ENCODE measurements at places on chromosomes 11 and 22.

DNA sequence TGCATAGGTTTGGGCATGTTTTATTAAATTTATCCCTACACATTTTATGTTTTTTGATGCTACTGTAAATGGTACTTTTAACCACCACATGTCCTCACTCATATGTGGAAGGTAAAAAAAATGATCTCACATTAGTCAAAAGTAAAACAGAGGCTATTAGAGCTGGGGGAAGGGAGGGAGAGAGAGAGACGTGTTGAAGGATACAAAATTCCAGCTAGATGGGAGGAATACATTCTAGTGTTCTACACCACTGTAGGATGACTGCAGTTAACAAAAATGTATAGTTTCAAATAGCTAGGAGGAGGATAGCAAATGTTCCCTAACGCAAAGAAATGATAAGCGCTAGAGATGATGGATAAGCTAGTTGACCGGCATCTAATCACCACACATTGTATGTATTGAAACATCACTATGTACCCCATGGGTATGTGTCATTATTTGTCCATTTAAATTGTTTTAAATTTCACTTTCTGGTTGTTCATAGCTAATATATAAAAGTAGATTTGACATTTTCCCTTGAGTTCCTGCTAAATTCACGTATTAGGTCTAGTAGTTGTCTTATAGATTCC lies 9.9 kb upstream of the GNB1L start:
- no peak for DNase-seq

DNA sequence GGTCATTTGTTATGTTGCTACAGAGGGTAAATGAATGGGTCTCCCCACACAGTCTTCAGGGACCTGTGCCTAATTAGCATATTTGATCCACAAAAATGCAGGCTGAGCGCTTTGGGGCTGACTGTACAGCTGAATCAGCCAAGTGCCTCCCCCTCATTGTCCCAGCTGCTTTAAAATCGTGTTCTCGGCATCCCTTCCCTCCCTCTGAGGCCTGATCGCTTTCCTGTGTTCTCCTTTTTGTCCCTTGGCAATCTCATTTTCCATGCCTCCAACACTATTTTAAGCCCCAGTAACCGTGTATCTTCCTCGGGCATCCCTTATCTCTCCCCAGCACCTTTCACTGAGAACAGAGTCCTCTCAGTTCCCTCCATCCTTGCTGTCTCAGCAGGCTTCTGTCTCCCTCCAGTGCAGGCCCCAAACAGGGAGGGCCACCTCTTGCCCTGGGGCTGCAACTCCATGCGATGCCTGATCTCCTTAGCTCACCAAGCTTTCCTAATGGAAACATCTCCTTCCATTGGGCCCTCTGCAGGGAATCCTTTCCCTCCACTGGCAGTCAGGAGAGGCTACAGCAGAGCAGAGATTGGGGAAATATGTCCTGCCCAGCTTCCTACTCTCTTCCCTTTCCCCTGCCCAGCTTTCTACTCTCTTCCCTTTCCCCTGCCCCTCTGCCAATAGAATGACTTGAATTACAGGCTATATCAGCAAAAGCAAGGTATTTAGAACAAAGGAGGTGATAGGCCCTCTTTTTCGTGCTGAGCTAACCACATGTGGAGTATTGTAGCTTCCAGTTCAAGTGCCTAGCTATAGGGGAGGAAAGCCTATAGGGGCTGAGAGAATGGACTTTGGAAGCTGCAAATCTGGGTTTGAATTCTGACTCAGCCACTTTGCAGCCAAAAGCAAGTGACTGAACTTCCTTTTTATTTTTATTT lies 13.8 kb downstream of the UQCR10 start:
- DNase-seq, result peak; percentile 84

DNA sequence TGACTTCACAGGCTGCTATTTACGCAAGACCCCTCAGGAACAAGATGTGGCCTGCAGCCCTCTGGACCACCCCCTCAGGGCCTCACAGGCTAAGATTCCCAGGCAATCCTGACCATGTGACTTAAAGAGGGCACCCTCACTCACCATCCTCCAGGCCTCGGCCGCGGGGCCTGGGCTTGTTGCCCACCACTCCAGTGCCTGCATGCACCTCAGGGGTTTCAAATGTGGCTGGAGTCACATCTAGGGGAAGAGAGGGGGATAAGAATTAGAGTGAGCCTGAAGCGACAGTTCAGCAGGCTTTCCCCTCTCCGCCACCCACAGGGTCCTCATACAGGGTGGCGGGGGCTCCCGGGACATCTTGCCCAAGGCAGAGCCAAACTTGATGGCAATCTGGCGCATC lies 2.1 kb downstream of the ESS2 start:
- no peak for DNase-seq

DNA sequence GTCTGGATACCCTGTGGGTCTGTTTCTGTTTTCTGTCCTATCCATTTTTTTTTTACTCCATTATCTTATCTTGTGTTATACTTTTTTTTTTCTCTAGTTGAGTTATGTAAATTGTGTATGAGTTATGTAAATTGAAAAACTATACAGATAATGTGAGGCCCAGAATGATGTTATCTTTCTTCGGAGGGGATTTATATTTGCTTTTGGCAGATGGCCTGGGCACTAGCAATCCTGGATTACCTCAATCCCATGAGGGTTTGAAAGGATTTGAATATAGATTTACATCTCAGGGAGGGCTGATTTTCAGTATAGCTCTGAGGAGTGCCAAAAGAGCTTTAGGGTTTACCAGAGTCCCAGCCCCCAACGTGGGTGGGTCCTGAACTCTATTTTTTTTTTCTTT lies 71.0 kb downstream of the CSTPP1 start:
- no peak for DNase-seq

DNA sequence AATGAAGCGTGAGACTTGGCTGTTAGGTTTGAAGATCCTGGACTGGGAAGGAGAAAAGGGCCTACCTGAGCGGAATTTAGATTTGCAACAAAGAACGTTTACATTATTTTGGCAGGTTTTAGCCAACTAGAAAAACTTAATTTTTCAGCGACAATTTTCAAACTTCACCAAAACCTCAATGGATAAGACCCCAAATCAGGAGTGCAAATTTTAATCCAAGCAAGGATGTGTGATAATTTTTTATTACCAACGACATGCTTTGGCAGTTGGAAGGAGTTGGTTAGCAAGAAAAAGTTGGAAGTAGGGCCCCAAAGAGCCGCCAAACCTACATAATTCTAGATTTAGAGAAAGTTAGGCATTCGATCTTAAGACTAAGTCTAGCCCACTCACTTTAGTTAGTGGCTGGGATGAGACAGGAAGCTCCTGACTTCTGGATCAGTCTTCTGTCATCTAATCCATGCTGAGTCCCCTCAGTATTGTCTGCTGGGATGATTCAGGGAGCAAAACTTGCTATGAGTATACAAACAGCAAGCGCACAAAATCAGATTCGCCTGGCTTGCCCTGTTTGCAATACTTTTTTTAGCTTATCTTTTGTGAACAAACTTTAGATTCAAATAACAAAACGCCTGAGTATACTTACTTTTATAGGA lies 787 bp upstream of the RDX start:
- DNase-seq, result no peak

DNA sequence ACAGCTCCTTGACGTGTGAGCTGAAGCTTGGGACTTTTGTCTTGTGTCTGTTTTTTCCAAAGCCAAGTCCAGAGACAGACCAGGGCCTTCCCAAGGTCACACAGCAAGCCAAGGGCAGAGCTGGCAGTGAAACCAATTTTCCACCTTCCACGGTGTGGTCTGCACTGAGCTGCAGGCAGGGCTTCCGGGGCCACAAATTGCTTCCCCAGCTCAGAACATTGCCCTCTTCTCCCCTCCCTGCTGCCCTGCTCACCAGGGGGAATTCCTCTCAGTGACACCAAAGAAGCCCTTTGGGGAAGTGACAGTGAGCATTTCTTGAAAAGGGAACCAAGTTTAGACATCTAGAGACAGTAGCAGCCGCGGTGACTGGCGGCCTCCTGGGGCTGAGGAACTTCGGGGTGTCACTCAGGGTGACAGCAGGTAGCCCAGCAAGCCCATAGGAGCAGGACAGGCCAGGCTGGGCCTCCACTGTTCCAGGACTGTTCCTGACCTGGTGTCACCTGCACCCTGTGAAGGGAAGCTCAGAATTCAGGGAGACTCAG lies 9.2 kb downstream of the FXYD2 start:
- DNase-seq, result no peak

DNA sequence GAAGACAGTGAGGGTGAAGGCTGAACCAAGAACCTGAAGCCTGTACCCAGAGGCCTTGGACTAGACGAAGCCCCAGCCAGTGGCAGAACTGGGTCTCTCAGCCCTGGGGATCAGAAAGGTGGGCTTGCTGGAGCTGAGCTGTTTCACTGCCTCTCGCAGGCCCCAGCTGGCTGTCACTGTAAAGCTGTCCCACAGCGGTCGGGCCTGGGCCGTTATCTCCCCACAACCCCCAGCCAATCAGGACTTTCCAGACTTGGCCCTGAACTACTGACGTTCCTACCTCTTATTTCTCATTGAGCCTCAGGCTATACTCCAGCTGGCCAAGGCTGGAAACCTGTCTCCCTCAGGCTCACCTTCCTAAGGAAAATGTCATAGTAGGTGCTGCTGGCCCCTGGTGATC lies 4.1 kb downstream of the PPP1CA start:
- no peak for DNase-seq

DNA sequence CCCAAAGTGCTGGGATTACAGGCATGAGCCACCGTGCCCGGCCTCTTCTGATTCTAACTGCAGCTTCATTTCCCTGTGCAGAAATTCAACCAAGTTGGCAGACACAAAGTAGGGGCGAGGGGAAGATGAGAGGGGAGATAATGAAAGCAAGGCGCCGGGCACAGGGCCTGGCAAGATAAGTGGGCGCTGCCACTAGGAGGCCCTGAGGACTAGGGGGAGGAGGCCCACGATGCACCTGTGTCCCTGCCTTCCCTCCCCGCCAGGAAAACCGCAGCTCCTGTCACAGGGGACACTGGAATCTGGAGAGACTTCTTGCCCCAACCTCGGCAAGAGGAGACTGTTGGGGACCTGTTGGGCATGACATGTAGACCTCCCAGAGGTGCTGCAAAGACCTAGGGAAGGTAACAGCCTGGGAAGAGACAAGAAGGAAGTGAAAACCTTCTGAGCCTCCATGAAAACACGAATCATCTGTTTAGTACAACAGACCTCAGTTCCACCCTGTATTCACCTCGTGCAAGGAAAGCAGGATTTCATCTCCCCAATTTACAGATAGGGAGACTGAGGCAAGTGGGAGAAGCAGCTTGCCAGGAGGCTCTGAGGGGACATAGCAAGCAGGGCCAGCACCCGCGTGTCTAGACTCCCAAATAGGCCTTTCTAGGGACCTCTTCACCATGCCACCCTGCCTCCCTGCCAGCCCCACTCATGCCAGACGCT lies 3.1 kb upstream of the LGALS1 start:
- no peak for DNase-seq

- no peak for DNase-seq
Measured at GRCh38 chr11:33774736-33775466, 581 bp upstream of the FBXO3 start.

DNA sequence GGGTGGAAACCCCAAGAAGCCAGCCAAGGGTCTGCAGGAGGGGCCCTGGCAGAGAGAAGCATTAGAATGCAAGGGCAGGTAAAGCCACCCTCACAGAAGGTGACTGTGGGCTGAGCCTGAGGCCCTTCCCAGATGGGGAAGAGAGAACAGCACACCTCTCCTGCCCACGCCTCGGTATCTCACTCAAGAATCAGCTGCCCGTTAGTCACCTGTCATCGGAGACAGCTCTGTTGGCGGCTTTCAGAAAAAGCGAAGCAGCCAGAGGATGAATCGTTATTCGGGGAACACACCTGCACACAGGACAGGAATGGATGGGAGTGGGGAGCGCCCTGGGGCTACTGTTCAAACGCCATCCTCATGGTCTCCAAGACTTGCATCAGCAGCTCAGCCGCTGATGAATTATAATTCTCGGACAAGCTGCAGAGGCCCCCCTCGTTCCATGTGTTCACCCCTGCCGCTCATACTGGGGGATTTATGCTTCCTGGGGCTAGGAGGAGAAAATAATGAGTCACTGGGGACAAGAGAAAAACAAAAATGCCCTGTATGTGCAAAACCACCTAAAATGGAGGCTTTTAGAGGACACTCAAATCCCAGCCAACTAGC lies 21.6 kb upstream of the TMA7B start:
- no peak for DNase-seq

GRCh38 chr11:107041088-107041444 lies 22.8 kb upstream of the GUCY1A2 start:
- peak; percentile 92 for DNase-seq

GRCh38 chr22:33130473-33130872 lies 72.3 kb upstream of the SYN3 start:
- no peak for DNase-seq

DNA sequence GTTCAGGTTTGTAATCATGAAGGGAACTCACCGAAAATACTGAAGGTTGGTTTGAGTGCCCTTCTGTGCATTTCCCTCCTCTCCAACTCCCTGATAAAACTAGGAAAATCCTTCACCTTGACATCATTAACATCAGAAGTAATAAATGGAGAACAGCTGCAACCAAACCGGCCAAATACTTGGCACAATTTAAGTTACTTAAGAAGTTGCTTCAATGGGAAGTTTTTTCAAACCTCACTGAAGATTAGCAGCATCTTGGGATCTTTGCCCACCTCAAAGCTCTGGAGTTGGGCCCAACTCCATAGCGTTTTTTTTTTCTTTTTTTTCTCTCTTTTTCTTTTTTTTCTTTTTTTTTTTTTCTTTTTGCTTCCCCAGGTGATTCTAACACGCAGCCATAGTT lies 784.8 kb downstream of the KCNA4 start:
- peak; percentile 53 for DNase-seq
